ENCODE measurements at places on chromosomes 4 and X. TPM values are rescaled to one million over a fixed set of nuclear protein-coding genes. Genes with fewer than 3 reads are reported as not detected.

DNA sequence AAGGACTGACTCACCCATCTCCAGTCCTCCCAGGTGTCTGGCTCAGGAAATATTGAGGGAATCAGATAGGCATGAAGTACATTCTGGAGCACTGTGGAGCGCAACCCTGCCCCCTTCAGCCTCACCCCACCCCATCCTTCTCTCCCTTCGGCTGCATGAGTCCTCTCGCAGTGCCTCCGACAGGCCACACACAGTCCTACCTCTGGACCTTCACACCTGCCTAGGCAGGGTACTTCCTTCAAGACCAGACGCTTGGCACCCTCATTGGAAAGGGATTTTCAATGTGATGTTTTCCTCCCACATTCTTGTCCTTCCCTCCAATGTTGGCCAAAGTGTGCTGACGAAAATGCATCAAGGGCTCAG lies 26.8 kb upstream of the PPP2R2C start:
- no peak for DNase-seq

- no peak for DNase-seq
Observed at GRCh38 chr4:151824656-151825055, 63.8 kb upstream of the GATB start.

ARHGEF9 gene
- 36.5 TPM for polyA plus RNA-seq

DNA sequence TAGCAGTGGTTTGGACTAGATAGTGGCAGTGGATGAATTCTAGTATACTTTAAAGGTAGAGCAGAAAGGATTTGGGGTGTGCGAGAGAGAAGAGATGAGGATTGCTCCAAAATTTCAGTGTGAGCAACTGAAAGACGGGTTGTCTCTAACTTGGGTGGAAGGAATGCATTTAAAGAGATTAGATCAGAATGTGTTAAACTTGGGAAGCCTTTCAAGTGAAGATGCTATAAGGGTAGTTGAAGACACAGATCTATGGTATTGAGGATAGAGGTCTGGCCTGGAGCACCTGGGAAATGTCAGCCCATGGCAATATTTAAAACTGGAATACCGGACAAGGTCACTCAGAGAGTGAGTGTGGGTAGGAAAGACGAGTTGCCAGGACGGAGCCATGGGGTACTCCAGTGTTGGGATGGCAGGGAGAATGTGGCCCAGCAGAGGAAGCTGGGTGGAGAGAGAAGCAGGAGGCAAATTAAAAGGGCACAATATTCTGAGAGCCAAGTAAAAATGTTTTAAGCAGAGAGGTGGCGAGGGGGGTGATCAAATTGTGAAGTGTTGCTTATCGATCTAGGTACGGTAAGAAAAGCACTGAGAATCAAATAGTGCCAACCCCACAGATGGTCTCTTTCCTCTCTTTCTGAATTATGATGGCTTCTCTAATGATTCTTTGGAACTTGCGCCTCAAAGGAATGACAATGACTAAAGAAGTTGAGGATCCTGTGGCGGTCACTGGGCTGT lies 50.5 kb downstream of the ENOPH1 start:
- no peak for DNase-seq

NLGN4X gene
- 2.1 TPM for polyA plus RNA-seq
